ENCODE measurements at places on chromosomes 12 and 14. TPM values are rescaled to one million over a fixed set of nuclear protein-coding genes. Genes with fewer than 3 reads are reported as not detected.

SYNDIG1L gene
- total RNA-seq: not detected

DNA sequence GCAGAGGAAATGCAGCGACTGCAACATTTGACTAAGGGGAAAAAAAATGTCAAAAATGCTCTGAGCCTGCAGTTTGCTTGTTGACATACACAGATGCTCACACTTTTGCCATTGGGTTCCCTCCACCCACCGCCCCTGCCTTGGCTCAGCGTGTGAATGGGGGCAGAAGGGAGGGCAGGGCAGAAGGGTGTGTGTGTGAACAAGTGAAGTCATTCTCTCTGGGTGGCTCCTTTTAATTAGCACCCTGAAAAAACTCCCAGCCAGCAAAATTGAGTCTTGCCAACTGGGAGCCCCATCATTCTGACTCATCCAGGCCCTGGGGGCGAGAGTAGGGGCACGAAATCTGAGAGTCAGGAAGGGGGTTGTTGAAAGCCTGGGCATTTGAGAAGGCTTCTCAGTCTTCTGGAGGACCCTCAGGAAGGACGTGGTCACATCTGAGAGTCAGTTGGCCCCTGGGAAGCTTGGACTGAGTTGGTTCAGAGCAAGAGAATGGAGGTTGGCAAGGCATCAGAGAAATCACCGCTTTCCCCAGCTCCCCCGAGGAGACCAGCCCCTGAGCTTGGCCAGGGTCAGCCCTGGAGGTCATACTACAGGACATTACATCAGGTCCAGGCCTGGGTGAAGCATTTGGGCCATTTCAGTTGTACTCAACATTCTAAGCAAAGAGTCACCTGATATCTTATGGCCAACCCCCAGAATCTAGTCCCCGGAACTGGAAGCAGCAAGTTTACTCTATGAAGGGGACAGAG lies 22.7 kb upstream of the KRT78 start:
- H3K27me3 ChIP-seq: peaks cover 5% of the 10 kb centered on the region
- H3K36me3 ChIP-seq: no peaks in the 10 kb centered on the region
- H3K27ac ChIP-seq: peak overlapping the region; percentile 64

SALL2 gene
- total RNA-seq: 2.2 TPM

DNA sequence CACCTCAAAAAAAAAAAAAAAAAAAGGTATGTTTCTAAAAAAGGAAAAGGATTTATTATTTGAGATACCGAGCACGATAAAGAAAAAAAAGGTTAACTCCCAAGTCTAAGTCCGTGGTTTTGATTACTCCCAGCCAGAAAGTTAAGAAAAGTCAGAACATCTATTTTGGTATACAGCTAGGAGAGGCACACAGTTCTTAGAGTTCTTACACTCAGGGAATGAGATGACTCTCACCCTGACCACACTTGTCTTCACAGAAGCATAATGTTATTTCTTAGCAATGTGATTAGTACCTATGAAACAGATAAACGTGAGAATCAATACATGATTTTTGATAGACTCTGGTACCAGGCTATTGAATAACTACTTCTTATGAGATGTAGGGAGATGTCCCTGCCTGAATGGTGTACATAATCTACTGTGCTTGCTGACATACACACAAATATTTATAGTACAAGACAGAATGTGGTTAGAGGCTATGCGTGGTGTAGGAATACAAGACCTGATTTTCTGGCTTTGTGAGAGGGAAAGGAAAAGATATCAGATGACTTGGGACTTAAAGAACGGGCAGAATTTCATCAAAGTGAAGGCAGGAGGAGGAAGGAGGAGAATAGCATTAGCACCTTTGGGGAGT lies 31.6 kb downstream of the LIMA1 start:
- DNase-seq: no peak
- no peak overlapping the region for H3K27ac ChIP-seq
- no peaks in the 10 kb centered on the region for H3K36me3 ChIP-seq
- no peak overlapping the region for H3K4me3 ChIP-seq
- no peaks in the 10 kb centered on the region for H3K27me3 ChIP-seq

ENDOU gene
- 0.20 TPM for total RNA-seq

GPRC5A gene
- total RNA-seq: 0.09 TPM

- H3K4me3 ChIP-seq: no peak overlapping the region
- no peaks in the 10 kb centered on the region for H3K27me3 ChIP-seq
- H3K4me1 ChIP-seq: peaks cover 5% of the 10 kb centered on the region
- DNase-seq: no peak
- H3K27ac ChIP-seq: no peak overlapping the region
Observed at GRCh38 chr12:128382946-128383345, 116.0 kb downstream of the TMEM132C start.

RAD9B gene
- total RNA-seq: 0.91 TPM

- no peaks in the 10 kb centered on the region for H3K27me3 ChIP-seq
- DNase-seq: no peak
- no peaks in the 10 kb centered on the region for H3K36me3 ChIP-seq
- no peak overlapping the region for H3K27ac ChIP-seq
- no peak overlapping the region for H3K4me3 ChIP-seq
Observed at GRCh38 chr14:41051801-41052200, 554.9 kb upstream of the LRFN5 start.

NFE2 gene
- 2.0 TPM for total RNA-seq

LALBA gene
- not detected for total RNA-seq

TULP3 gene
- 6.2 TPM for total RNA-seq

CCDC177 gene
- total RNA-seq: not detected

DNA sequence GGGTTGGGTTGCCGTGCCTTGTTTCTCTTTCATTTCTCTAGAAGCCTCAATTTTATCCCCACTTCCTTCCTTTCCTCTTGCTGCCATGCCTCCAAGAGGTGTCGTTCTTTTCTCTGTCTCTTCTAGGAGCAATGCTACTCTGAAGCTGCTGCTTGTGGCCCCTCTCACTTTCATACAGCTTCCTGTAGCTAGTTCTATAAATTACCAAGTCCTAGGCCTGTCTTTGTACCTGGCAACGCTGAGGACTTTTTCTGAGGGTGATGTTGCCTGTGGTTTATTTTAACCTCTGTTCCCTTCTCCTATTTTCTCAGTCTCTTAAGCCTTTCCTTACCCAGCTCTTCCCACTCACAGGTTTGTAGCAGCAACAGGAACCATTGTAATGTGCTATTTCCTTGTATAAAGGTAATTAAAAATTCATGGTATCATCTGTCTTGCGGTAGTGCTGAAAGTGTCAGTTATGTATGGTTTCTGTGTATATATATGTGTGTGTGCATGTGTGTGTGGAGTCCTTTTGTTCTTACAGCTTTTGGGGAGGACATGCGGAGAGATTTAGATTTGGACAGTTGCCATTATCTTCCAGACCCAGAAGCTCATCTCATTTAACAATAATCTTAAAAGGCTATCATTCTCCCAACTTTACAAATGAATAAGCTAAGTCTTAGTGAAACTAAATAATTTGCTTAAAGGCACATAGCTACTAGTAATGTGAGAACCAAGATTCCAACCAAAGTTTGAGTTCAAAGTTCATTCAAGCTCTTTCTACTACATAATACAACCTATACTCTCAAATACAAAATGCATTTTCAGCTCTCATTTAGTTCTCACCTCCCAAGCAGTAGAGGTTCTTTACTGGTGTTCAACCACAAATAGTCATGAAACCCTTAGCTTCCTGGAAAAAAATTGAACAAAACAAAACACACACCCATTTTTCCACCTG lies 43.8 kb downstream of the DDHD1 start:
- no peaks in the 10 kb centered on the region for H3K36me3 ChIP-seq
- H3K27ac ChIP-seq: peak overlapping the region; percentile 85
- DNase-seq: no peak
- H3K27me3 ChIP-seq: no peaks in the 10 kb centered on the region
- H3K4me3 ChIP-seq: peak overlapping the region; percentile 36

KLHL42 gene
- total RNA-seq: 14.7 TPM

CACNA2D4 gene
- total RNA-seq: 26.5 TPM

GRCh38 chr12:85872497-85873091 lies 1.5 kb upstream of the NTS start:
- H3K27ac ChIP-seq: no peak overlapping the region
- no peaks in the 10 kb centered on the region for H3K4me1 ChIP-seq
- no peaks in the 10 kb centered on the region for H3K36me3 ChIP-seq
- no peaks in the 10 kb centered on the region for H3K27me3 ChIP-seq
- no peak overlapping the region for H3K4me3 ChIP-seq

SINHCAF gene
- total RNA-seq: 41.0 TPM

IKZF4 gene
- 5.5 TPM for total RNA-seq

ANG gene
- not detected for total RNA-seq

DNA sequence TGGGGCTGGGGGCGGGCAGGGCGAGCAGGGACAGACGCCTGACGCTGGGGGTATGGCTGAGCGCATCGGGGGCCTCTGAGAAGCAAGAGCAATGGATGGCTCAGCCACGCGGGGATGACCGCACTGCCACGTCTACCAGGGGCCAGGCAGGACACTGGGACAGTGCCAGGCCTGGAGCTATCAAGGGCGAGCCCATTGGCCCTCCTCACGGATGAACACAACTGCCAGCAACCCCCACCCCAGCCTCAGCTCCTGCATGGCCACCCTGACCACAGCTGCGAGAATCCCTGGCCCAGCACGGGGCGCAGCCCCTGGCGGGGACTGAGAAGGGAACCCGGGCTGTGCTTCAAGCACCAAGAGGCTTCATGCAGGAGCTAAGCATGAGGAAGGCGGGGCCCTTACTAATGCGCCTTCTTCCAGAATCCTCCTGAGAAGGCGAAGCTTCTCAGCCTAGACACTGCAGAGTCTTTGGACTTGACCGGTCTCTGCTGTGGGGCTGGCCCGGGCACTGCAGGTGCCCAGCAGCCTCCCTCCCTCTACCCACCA lies 9.5 kb downstream of the ARL6IP4 start:
- H3K27me3 ChIP-seq: no peaks in the 10 kb centered on the region
- H3K4me1 ChIP-seq: peaks cover 4% of the 10 kb centered on the region
- H3K27ac ChIP-seq: no peak overlapping the region
- H3K4me3 ChIP-seq: no peak overlapping the region

DNA sequence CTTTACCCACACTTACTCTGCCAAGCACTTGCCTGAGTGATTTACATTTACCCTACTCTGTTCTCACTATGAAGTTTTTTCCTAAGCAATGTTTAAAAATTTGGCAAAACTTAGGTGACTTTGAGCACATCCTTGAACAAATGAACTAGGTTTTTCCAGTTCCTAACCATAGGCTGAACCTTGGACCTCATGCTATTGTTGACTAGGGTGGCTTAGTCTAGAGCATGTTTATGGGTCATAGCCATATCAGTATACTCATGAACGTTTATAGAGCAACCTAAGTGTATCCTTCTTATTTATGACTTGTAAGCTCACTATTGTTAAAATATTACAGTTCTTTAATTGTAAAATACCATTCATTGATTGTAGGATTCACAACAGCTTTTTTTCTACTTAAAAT lies 85.0 kb upstream of the KRR1 start:
- no peak for DNase-seq
- H3K4me3 ChIP-seq: no peak overlapping the region
- no peaks in the 10 kb centered on the region for H3K27me3 ChIP-seq

DNA sequence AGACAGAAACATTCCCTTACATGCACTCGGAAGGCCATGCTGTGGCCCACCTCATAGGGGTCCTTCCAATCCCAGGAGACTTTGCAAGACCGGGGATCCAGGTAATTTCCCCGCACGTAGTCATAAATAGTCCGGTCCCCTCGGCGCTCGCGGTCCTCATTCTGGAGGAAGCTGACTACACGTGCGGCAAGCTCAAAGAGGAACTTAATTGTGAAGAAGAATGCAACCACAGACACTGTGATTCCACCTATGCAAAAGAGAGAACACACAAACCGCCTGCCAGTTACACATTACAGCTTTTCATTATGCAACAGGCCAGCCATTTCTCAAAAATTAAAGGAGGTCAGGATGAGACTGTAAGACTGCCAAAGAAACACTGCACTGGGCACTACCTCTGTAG lies 28.4 kb downstream of the AREL1 start:
- no peak overlapping the region for H3K4me3 ChIP-seq
- H3K36me3 ChIP-seq: peaks cover 40% of the 10 kb centered on the region
- H3K27ac ChIP-seq: no peak overlapping the region
- peak; percentile 23 for DNase-seq
- H3K4me1 ChIP-seq: peaks cover 6% of the 10 kb centered on the region

- H3K27me3 ChIP-seq: no peaks in the 10 kb centered on the region
- H3K27ac ChIP-seq: peak overlapping the region; percentile 21
- H3K4me3 ChIP-seq: peak overlapping the region; percentile 71
- H3K36me3 ChIP-seq: no peaks in the 10 kb centered on the region
- DNase-seq: no peak
- H3K4me1 ChIP-seq: peaks cover 15% of the 10 kb centered on the region
Observed at GRCh38 chr12:82688035-82688501, 1.4 kb downstream of the TMTC2 start.

MYF5 gene
- not detected for total RNA-seq

GRCh38 chr12:131074221-131075083 lies 120.7 kb downstream of the ADGRD1 start:
- H3K4me3 ChIP-seq: no peak overlapping the region
- H3K27me3 ChIP-seq: no peaks in the 10 kb centered on the region
- H3K36me3 ChIP-seq: no peaks in the 10 kb centered on the region
- H3K4me1 ChIP-seq: no peaks in the 10 kb centered on the region
- DNase-seq: no peak

TAS2R14 gene
- 4.8 TPM for total RNA-seq

DNA sequence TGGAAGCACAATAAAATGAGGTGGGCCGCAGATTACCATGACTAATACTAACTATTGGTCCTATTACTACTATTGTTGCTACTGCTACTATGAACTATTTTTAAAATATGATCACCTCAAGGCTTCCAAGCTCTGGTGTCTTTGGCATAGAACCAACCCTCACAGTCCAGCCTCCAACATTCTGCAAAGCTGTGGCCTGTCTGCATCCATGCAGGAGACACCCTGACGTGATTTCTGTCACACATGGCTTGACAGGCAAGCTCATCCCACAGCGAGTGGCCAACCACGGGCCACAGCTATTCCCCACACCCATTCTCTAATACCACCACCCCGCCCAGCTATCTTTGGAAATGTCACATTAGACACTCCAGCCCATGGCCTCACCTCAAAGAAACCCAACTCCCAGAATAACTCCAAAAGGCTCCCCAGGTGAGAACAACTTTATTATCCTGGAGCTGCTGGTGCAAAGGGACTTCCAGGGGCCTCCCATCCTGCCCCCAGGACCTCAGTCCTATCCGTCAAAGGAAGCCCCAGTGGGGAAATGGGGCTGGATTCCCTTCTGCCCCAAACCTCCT lies 14.4 kb downstream of the ISCU start:
- H3K4me3 ChIP-seq: no peak overlapping the region
- no peaks in the 10 kb centered on the region for H3K36me3 ChIP-seq
- H3K4me1 ChIP-seq: peaks cover 8% of the 10 kb centered on the region
- no peak overlapping the region for H3K27ac ChIP-seq

TRHDE gene
- not detected for total RNA-seq

- no peak overlapping the region for H3K27ac ChIP-seq
- no peaks in the 10 kb centered on the region for H3K27me3 ChIP-seq
- no peak for DNase-seq
Observed at GRCh38 chr12:95151406-95151805, 65.9 kb downstream of the FGD6 start.

FITM1 gene
- total RNA-seq: 2.3 TPM

GRCh38 chr14:99330316-99331240 lies 58.6 kb upstream of the BCL11B start:
- no peaks in the 10 kb centered on the region for H3K36me3 ChIP-seq
- no peak overlapping the region for H3K27ac ChIP-seq
- H3K4me3 ChIP-seq: no peak overlapping the region
- no peaks in the 10 kb centered on the region for H3K27me3 ChIP-seq

All from natural killer cell (primary cell).